Endothelial cell (in vitro differentiated cells): ENCODE measurements at places on chromosomes 2 and 18.

DNA sequence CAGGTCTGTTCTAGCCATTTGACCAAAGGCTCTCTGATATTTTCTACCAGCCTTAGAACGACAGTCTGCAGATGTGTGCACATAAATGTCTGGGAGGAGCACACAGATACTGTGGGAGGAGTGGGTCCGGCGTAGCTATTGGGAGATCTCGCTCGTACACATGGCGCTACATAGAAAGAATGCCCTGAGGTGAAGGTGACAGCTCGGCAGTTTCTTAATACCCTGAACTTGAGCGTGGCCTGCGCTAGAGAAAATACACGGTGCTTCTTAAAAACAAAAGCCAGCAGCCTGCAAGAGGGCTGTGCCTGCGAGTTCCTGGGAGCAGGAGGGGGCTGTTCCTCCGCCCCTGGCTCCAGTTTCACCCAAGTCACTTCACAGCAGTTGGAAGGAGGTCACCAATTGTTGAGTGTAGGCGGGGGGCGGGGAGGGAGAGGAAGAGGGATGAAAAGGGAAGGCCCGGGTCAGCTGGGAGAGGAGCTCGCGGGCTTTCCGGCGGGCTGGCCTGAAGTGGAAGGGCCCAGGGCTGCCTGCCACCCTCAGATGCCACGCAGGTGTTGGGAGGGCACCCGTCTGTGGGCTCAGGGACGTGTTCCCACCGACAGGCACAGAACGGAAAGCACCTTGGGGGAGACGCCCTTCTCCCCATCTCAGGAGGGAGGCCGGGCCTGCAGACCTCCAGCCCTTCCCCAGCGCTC is 124.7 kb upstream of the ZNF516 start:
- DNase-seq, result peak; percentile 39

- no peak for DNase-seq
These were observed 13.8 kb upstream of the CXCR1 start for GRCh38 chr2:218180467-218181114.

DNA sequence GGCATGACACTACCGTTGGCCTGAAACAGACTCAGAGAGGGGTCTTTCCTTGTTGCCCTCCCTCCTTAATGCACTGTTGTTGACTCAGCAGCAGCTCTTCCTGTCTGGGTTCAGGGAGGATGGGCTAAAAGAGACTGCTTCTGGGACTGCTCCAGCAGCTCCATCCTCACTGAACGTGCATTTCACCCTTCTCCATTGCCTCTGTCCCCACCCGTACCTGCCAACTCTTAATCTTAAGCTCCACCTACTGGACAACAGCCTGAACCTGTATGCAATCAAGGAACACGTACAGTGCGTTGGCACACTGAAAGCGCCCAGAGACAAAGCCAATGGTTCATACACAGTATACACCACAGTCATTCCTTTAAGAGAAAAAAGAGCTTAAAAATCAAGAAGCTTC is 230.8 kb upstream of the RAB6C start:
- no peak for DNase-seq

GRCh38 chr18:10487154-10487553 is 32.7 kb downstream of the APCDD1 start:
- DNase-seq, result no peak

DNA sequence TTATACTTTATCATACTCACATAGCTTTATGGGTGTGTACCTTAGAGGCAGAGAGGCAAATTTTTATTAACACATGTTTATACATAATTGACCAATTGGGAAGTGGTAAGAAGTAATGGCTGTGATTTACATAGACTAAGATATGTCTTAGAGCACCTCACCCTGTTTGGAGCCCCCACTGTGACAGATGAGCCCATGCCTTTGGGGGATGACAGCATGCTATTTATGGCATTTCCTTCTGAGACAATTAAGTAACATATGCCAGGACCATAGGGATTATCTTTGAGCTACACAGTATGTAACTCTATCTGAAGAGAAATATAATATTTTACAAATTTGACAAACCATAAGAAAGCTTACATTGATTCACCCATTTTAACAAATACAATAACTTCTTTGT is 1655.3 kb upstream of the ACVR2A start:
- no peak for DNase-seq

DNA sequence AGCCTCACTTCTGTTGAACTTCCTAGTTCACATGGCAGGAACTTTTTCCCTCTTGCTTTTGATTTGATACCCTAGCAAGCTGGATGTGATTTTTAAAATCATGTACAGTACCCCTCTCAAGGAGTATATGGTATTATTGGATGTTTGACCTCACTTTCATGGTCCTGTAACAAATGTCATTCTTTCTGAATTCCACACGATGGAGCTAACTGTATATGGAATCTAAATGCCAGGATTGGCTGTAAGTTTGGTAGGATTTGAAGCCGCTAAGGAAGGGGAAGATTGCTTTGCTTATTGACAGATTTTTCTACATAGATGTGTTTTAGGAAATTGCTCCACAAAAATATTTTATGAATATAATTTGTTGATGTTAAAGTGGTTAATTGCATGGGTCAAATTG is 18.3 kb downstream of the MAIP1 start:
- no peak for DNase-seq

GRCh38 chr2:28321426-28321825 is 71.2 kb upstream of the FOSL2 start:
- DNase-seq, result no peak

DNA sequence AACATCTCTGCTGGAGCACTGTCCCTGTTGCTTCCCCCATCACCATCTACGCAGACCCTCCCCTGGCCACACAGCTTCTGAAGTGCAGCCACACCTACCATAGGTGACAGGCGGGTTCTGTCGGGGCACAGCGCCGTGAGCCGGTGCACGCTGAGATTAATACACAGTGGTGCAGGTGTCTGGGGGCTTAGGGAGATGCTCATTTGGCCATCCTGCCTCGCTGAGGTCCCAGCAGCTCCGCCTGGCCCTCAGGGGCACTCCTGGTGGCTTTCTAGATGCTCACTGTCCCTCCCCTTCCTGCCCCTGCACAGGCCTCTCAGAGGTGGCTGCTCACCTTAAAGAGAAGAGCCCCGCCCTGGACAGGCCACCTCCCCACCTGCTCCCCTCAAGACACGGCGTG is 18.9 kb upstream of the RPL31 start:
- no peak for DNase-seq

GRCh38 chr2:238083919-238084318 is 16.2 kb upstream of the ESPNL start:
- DNase-seq, result no peak

DNA sequence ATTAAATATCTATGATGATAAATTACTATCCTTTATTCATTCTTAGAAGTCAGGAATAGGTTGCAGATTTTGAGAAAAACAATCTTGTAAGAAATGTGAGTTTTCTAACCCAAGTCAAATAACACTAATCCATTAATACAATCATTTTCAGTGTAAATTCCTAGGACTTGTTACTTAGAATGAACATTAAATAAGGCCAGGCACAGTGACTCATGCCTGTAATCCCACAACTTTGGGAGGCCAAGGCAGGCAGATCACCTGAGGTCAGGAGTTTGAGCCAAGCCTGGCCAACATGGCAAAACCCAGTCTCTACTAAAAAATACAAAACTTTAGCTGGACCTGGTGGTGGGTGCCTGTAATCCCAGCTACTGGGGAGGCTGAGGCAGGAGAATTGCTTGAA is 45.8 kb upstream of the CDKL4 start:
- DNase-seq, result no peak

GRCh38 chr2:37284381-37284780 is 40.3 kb downstream of the PRKD3 start:
- no peak for DNase-seq

GRCh38 chr18:75054046-75054445 is 154.9 kb downstream of the PTGR3 start:
- no peak for DNase-seq

DNA sequence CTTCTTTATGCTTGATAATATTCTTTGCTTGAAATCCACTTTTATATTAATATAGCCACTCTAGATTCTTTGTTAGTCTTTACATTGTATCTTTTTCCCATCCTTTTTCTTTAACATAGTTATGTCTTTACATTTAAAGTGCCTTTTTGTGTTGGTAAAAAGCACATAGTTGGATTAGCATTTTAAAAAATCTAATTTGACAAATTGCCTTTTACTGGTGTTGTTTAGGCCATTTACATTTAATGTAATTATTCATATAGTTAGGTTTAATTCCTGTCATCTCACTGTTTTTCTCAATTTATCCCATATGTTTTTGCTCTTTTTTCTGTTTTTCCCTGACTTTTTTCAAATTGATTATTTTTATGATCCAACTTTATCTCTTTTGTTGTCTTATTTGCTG is 93.2 kb downstream of the BCL2L11 start:
- DNase-seq, result no peak
